SK-MEL-5 (cell line): ENCODE measurements at places on chromosomes 7 and 10. TPM values are rescaled to one million over a fixed set of nuclear protein-coding genes. Genes with fewer than 3 reads are reported as not detected.

GRCh38 chr7:81150951-81151361 is 232.1 kb upstream of the SEMA3C start:
- DNase-seq = peak; percentile 46

DNA sequence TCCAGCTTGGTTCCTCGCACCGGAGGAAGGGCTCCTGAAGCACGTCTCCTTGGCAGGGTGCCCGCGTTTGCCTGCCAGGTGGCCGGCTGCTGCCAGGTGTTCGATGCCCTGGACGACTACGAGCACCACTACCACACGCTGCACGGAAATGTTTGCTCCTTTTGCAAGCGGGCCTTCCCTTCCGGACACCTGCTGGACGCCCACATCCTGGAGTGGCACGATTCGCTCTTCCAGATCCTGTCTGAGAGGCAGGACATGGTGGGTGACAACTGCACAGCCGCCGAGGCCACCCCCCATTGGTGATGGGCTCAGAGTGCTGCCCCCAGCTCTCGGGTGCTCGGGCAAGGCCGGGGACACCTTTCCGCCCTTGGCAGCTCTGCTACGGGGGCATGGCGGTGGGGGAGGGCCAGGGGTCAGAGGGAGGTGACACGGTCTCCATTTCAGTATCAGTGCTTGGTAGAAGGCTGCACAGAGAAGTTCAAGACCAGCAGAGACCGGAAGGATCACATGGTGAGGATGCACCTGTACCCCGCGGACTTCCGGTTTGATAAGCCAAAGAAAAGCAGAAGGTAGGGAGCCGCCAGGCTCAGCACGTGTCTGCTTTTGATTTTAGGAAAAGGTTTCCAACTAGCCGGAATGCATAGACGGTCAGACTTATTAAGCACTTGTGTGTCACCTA is 1.1 kb downstream of the ZNF511 start:
- DNase-seq = no peak

- peak; percentile 62 for DNase-seq
Measured at GRCh38 chr7:3722396-3722922, 421.4 kb downstream of the SDK1 start.

GRCh38 chr7:70614237-70615045 is 517.5 kb upstream of the GALNT17 start:
- no peak for DNase-seq

DNA sequence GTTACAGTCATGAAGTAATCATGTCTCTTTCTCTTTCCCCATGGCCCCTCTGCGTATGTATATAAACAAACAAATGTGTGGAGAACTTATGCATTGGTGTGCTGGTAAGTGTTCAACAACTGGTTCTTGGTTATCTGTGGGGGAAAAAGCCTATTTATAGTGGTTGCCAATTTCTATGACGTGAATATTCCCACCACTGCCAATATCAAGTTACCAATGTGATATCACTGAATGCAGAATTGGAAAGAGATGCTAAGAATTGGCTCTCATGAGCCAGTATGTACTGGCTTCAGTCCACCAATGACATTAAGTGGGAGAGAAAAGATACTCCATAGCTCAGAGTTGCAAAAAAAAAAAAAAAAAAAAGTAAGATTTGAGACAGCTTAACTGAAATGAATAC is 399.7 kb downstream of the REEP3 start:
- no peak for DNase-seq

GRCh38 chr7:83614112-83614511 is 34.8 kb downstream of the SEMA3E start:
- no peak for DNase-seq

GRCh38 chr10:17144757-17145156 is 15.1 kb upstream of the CUBN start:
- no peak for DNase-seq

- DNase-seq = no peak
Measured at GRCh38 chr10:124447751-124448466, 1.9 kb downstream of the NKX1-2 start.

GRCh38 chr10:109914966-109915365 is 8.3 kb downstream of the XPNPEP1 start:
- DNase-seq = no peak

- DNase-seq = peak; percentile 56
Measured at GRCh38 chr10:19713800-19714525, 102.3 kb upstream of the PLXDC2 start.

GRCh38 chr10:31166606-31167005 is 134.9 kb upstream of the ZNF438 start:
- no peak for DNase-seq

- peak; percentile 71 for DNase-seq
Measured at GRCh38 chr10:34638406-34639054, 176.6 kb downstream of the PARD3 start.

DNA sequence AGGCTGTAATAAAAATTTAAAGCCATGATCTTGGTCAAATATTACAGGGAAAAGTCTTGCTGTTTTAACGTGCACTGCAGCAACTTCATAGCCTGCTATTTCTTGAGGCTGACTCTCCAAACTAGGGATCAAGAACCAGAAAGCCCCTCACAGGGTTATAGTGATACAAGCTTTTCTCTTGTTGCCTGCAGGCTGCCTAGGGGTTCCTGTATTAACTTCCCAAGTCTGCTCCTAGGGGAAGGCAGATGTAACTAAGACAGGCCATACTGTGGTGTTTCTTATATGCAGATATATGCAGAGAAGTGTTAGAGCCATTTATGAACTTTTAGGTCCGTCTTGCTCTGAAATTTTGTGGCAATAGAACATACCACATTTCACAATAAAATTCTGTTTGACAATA is 175.7 kb downstream of the FOXP2 start:
- no peak for DNase-seq

DNA sequence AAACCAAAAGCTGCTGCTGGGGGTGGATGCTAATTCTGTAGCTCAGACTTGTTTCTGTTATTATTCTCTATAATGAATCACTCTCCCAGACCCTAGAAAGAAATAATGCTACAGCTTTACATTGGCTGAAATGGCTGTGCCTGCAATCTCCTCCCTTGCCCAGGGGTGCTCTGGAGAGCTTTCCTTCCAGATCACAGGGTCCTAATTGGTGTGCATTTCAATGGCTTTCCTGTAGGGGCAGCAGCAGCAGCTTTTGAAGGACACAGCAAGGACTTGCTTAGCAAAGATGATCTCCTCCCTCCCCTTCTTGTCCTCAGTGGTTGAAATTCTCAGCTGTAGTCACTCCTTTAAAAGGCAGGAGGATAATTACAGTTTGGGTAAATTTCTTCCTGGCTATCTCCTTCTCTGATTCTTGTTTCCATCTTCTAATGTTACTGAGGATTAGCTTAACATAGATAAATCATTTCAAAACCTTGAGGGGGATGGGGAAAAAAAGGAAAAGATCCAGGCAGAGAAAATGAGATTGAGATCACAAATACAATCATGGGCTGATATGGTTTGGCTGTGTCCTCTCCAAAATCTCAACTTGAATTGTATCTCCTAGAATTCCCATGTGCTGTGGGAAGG is 120.2 kb upstream of the CTTNBP2 start:
- DNase-seq = peak; percentile 94

- no peak for DNase-seq
Measured at GRCh38 chr7:24323961-24324480, 40.0 kb downstream of the NPY start.

GRCh38 chr10:69010151-69010640 is 21.6 kb downstream of the KIFBP start:
- DNase-seq = no peak

DNA sequence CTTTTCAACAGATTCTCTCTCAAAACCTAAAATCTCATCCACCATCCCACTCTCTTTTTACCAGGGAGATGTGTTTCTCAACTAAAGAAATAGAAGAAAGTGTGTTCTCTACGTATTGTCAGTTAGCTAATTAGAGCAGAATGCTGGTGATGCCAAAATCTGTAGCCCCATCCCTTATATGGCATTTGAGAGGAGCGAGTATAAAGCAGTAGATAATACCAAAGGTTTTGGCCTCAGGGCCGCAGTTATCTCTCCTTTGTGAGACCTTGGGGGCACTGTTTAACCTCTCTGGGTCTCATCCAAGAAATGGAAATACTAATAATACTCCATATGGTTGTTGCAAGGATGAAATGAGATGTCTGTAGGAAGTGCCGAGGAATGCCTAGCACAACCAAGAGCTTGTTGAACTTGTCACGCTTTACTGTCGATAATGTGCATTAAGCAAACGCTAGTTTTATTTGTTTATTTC is 456 bp upstream of the DLD start:
- no peak for DNase-seq

DNA sequence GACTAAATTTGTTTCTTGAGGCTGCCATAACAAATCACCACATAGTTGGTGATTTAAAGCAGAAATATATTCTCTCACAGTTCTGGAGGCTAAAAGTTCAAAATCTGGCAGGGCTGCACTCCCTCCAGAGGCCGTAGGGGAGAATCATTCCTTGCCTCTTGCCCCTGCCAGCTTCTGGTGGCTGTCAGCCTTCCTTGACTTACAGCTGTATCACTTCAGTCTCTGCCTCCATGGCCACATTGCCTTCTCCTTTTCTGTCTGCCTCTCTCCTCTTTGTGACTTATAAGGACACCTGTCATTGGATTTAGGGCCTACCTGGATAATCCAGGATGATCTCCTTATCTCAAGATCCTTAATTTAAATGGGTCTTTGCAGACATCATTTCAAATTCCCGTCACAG is 5.8 kb upstream of the LRRC4 start:
- no peak for DNase-seq

- peak; percentile 99 for DNase-seq
Measured at GRCh38 chr7:117008886-117009531, 55.7 kb downstream of the ST7 start.

- DNase-seq = no peak
Measured at GRCh38 chr7:133857376-133858119, 269.6 kb upstream of the LRGUK start.

DNA sequence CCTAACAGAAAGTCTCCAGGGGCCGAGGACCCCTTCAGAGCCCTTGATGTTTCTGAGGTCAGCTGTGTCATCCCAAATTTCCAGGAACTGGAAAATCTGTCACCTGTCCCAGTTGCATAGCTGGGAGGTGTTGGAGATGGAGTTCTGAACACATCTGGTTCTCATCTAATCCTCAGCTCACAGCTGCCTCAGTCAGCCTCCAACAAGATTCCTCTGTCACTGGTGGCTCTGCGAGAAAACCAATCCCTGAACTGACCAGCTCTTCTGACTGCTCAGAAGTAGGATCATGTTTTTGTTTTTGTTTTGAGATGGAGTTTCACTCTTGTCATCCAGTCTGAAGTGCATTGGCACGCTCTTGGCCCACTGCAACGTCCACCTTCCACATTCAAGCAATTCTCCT is 37.6 kb upstream of the MYL10 start:
- DNase-seq = no peak

DNA sequence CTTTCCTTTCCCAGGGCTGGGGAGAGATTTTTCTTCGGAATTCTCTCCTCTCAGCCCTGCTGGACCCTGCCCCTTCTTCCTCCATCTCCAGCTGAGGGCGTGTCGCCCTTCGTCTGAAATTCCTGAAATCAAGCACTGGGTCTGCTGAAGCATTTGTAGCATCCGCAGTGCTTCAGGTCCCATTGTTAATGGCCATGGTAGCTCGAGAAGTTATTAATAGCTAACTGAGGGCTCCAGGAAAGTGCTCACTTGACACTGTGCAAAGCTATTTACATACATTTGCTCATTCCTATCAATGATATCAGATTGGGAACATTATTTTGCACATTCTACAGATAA is 515 bp downstream of the FAM149B1 start:
- peak; percentile 57 for DNase-seq

DNA sequence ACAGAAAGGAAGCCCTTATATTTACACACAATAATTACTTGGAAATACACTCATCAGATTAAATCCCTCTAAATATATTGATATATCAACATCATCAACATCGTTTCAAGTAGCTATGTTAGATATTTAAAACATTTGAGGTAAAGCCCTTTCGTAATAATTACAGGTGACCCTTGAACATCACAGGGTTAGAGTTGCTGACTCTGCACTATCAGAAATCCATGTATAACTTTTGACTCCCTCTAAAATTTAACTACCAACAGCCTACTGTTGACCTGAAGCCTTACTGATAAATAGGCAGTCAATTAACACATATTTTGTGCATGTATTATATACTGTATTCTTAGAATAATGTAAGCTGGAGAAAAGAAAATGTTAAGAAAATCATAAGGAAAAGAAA is 34.6 kb upstream of the LRRN3 start:
- DNase-seq = no peak

DNA sequence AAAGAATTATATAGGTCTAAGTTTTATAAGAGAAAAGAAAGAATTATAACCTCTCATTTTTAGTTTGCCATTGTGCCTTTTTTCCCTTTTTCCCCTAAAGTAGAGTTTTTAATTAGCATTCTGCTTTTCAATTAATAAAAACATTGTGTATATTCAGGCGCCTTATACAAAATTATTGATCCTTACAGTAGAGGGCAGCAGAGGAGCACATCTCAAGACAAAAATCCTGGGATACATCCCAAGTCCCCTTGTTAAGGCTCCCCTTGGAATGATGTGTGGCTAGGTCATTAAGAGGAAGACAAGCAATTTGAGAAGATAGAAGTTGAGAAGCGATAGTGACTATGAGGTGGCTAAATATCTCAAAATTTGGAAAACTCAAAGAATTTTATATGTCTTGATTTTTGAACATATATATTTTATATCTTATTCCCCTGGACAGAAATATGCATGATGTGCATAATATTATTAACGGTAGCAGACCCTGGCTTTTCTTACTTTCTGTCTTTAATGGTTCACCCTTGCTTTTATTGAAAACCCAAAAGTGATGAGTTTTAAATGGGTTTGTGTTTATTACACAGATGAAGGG is 19.1 kb upstream of the TPK1 start:
- DNase-seq = peak; percentile 81

DNA sequence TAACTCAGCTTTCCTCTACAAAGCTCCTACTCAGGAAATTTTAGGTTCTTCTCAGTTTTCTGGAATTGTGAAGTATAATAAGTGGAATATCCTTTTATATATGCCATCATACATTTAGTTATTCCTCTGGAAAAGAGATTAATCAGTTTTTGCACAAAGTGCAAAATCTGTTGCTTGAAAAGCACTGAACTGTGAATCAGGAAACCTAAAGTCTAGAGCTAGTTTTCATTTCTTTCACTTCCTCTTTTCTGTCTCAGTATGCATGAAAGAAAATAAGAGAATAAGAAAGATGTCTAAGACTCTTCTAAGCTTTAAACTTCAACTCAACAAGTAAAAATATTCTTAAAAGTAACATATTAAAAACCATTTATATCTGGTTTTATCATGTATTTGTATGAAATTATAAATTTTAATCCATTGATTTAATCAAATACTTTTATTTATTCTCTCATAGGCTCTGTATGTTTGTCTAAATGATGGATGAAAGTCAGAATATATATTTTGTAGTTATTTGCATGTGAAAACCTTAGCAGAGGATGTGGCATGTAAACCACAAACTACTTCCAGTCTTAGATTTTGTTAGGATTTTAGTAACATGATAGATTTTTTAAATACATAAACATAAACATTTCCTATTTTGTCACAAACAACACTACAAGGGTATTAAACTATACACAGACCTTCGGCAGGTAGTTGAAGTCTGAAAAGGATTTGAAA is 1073.0 kb downstream of the XPNPEP1 start:
- no peak for DNase-seq

- no peak for DNase-seq
Measured at GRCh38 chr10:55233505-55233904, 432.5 kb upstream of the PCDH15 start.

The TAS2R3 gene
- 0.40 and 0.87 TPM in 2 replicates for total RNA-seq

The LEP gene
- total RNA-seq = not detected in 2 replicates

The MEIG1 gene
- total RNA-seq = not detected in 2 replicates

The RNF148 gene
- 0.59 and 0.61 TPM in 2 replicates for total RNA-seq

The KCND2 gene
- 0.03 and 0.08 TPM in 2 replicates for total RNA-seq

The SPDYE16 gene
- not detected in 2 replicates for total RNA-seq
